CD4-positive, alpha-beta T cell treated with Interleukin-6 at 100 ng/mL for 8 hours (primary cell): ENCODE measurements at places on chromosomes 2 and 18.

DNA sequence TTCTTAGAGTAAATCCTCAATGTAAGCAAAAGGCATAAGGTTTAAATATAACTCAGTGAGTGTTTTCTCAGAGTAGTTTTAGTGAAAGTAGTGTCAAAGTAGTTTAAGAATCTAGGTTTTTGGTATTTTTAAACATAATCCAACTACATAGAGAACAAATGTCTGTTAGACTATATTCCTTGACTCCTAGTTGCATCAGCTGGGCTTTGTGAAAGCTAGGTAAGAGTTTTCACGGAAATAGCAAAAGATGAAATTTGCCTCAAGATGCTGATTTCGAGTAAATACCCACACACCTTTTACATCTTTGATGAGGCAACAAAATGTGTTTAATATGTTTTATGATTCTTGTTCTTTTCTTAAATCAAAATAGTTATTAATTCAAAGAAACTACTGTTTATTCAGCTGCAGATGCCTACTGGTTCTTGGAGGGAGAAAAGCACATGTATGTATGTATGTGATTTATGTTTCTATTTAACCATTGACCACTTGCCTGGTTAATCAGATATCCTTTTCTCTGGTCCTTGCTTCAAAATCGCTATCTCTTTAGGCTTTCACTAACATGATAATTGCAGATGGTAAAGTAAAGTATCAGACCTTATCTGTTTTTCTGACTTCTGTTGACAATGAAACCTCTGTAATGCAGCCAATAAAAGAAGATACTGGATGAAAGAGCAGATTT lies 117.4 kb upstream of the NOSTRIN start:
- DNase-seq: no peak

- DNase-seq: peak; percentile 43
These were observed 40.1 kb downstream of the FBXO48 start for GRCh38 chr2:68426848-68427579.

- no peak for DNase-seq
These were observed 1.8 kb downstream of the AGAP1 start for GRCh38 chr2:235495373-235496238.

DNA sequence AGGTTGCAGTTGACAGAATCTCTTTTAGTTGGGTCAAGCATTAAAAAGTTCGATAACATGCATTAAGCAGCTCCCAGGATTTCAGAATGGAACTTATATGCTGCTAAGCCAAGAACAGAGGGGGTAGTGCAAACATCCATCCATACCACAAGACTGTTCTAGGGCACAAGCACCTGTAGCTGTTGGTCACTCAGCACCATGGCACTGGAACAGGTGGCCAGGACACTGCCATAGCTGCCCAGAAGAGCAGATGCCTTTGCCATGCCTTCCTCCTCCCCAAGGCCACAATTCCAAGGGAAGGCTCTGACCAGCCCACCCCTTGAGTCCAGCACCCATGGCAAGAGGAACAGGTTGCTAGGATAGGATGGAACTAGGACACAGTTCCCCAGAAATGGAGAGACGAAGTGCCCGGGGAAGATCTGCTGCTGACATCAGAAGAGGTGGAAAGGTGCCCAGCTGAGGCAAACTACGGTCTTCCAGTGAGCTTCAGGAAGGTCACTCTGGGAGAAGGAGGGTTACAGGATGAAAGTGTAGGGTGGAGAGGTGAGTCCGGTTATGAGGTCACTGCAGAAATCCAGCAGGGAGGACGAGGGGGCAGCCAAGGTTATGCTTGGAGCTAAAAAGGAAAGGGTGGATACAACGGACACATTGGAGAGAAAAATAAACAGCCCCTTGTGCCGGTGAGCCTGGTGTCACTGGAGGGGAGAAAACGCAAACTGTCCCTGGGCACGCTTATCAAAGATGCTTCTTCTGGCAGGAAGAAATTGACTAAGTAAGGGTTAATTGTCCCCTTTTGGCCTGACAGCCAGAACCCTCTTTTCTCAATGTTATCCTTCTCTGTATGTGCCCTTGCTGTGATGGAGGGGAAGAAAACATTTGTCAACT lies 41.9 kb downstream of the C1QL2 start:
- no peak for DNase-seq

DNA sequence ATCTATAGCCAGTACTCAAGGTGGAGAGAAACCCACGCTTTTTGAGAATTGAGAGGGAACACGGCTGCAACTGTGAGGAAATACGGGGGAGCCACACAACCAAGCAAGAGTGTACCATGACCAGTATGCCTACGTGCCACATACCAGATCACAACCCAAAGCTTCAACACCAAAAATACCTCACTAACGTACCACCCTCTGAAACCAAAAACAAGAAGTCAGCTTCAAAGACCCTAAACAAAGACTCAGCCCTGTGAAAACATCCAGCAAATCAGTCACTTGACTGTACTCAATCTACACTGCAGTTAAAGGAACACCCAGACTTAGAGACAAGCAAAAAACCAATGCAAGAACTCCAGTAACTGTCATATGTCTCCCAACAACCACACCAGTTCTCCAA lies 17.0 kb downstream of the RNU4ATAC start:
- DNase-seq: no peak
